ENCODE measurements at places on chromosomes 16 and 17. TPM values are rescaled to one million over a fixed set of nuclear protein-coding genes. Genes with fewer than 3 reads are reported as not detected.

The CPSF4L gene
- 0.26 TPM for total RNA-seq

DNA sequence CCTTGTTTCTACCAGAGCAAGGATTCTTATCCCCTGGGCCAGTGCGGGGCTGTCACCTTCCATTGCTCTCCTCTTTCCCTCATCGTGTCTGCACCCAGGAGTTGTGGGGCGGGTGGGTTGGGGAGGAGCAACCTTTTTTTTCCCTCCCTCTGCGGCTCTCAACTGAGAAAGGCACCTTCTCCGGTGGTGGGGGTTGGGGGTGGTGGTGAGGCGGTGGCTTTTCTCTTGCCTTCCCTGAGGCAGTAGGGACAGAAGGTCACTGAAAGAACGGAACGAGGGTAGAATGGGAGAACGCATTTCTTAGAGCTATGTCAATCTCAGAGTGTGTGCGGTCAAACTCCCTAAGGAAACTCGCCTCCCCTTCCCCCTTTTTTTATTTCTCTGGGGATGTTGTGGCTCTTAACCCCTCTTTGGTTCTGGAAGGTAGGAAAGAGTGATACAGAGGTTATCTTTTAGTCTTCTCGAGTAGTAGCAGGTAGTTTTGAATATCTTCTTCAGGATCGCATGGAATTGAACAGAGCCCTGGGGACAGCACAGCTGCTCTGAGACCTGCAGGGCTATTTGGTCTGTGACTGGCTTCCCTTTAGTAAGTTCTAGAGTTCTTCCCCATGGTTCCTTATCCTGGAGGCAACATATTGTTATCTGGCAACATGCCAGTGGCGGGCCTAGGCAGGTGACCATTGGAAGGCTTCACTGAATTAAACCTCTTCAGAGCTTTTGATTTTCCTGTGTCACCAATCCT lies 994 bp downstream of the CLTC start:
- DNase-seq = no peak

GRCh38 chr17:34757106-34757505 lies 177.7 kb downstream of the TMEM132E start:
- no peak for DNase-seq

- DNase-seq = peak; percentile 63
Observed at GRCh38 chr17:12789481-12790248, at the start of gene ARHGAP44. TSS of gene ARHGAP44 (plus strand) at chr17:12789498. CDS start at chr17:12789839, 341 bp downstream.
